ENCODE measurements at places on chromosomes 5 and 9.

DNA sequence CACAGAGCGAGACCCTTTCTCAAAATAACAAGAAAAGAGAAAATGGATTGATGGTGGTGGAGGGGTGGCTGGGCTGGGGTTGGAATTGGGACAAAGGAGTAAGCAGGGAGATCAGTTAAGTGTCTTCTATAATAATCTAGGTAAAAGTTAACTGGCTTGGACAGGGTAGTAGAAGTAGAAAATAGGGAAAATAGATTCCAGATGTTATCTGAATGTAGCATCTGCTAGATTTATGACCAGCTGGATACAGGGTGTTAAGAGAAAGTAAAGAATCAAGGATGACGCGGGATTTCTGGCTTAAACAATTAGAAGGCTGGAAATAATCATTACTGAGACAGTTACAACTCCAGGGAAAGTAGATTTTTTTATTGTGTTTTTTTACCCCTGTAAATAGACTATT lies 13.0 kb downstream of the PPP6C start:
- H3K36me3 ChIP-seq, result peaks cover 18% of the 10 kb centered on the region
- H3K4me3 ChIP-seq, result no peak overlapping the region
- H3K4me1 ChIP-seq, result no peaks in the 10 kb centered on the region

DNA sequence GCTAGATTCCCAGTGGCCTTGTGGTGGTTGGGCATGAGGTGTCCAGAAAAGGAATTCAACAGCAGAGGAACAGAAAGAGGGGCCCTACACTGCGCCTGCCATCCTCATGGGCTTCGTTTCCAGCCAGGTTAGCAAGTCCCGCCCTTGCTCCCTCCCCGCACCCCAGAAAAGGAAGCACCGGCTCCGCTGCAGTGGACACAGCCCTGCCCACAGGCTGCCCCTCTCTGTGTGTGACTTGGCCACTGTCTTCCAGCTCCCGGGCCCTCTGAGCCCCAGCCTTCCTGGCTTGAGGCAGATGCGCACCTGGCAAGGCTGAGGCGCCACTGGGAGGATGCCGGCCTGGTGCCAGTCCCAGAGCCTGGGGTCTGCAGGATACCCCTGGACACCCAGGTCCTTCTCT lies 305.0 kb upstream of the IRX4 start:
- no peak overlapping the region for H3K27ac ChIP-seq
- H3K27me3 ChIP-seq, result peaks cover 76% of the 10 kb centered on the region
- H3K4me1 ChIP-seq, result peaks cover 5% of the 10 kb centered on the region
- H3K4me3 ChIP-seq, result no peak overlapping the region

DNA sequence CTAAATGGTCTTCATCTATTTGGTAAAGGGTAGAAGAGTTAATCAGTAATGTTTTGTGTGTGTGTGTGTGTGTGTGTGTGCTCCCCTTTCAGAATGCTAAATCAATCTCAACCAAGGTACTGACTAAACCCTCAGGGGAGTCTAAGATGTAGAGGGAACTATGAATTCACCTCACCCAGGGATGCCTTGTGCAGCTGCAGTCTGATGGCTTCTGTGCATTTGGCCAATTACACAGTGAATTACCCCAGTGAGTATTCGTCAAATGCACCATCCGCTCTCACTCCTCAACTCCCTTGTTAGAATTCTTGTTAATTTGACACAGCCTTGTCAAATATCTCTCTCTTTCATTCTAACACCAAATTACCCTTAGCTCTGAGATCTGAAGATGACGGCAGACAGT lies 234.6 kb downstream of the GABRB2 start:
- no peak for DNase-seq
- no peak overlapping the region for H3K27ac ChIP-seq
- peaks cover 5% of the 10 kb centered on the region for H3K36me3 ChIP-seq
- H3K27me3 ChIP-seq, result peaks cover 6% of the 10 kb centered on the region
- peaks cover 11% of the 10 kb centered on the region for H3K4me1 ChIP-seq

DNA sequence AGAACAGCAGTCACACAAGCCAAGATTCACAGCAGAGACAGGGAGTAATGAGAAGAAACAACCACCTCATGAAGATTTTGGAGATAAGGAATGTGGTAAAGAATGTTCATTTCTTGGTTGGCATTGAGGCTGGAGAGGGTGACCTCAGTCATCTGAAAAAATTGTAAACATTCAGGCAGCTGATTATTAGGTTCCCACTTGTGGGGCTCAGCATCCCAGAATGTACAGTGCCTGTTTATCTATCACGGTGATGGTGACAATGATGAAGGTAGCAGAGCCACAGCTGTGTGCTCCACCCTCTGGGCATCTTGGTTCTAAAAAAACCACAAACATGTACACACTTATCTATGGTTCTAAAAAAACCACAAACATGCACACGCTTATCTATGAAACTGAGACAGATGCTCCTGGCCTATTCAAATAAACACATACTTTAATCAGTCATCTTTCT lies 143.9 kb upstream of the MOCS2 start:
- no peak for DNase-seq
- H3K36me3 ChIP-seq, result no peaks in the 10 kb centered on the region

GRCh38 chr5:9245071-9245470 lies 300.8 kb downstream of the SEMA5A start:
- no peaks in the 10 kb centered on the region for H3K36me3 ChIP-seq
- no peaks in the 10 kb centered on the region for H3K27me3 ChIP-seq
- DNase-seq, result no peak
- no peaks in the 10 kb centered on the region for H3K4me1 ChIP-seq

DNA sequence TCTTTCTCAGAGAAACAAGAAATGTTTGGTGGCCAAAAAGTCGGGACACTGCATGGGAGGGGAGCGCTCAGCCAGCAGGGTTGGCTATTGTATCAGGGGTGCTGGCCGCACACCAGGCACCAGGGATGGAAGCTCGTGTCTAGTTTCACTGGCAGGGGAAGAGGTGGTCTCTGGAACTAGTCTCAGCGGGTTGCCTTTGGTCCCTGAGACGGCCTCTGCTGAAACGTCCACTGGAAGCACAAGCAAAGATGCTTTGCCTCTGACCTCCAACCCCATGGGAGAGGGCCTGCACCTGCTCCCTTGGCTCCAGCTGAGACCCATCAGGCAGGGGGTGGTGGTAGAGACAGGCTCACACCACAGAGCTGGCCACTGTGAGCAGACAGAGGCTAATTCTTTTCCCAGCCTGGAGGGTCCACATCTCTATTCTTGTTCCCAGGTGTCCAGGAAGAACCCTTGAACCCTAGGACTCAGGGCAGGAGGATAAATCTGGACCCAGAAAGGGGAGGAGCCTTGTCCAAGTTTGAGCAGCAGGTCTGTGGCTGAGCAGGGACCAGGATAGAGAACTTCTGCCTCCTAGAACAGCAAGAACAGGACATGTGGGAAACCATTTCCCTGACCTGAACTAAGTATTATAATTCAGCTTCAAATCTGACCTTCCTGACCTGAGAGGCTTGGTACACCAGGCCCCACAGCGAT lies 102.6 kb downstream of the RGS3 start:
- DNase-seq, result no peak
- H3K36me3 ChIP-seq, result peaks cover 2% of the 10 kb centered on the region
- peaks cover 8% of the 10 kb centered on the region for H3K27me3 ChIP-seq
- H3K4me3 ChIP-seq, result peak overlapping the region; percentile 48
- H3K27ac ChIP-seq, result peak overlapping the region; percentile 12
- peaks cover 12% of the 10 kb centered on the region for H3K4me1 ChIP-seq

DNA sequence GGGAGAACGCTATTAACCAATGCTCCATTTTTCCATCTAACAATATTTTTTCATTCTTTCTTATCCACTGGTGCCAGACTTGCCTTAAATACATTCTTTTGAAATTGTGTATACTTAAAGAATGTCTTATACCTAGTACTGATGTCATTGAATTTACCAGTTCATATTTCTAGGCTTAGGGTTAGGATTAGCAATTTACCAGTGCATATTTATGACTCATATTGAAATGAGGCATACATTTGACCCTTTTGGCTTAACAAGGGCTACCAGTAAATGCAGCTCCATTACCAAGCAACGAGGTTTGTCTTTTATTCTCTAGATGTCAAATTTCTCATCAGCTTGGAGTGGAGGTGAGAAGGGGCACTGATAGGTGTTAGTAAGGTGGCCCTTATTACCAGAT lies 89.5 kb downstream of the CDH9 start:
- no peaks in the 10 kb centered on the region for H3K36me3 ChIP-seq
- H3K4me3 ChIP-seq, result no peak overlapping the region
- no peaks in the 10 kb centered on the region for H3K27me3 ChIP-seq

- H3K4me1 ChIP-seq, result no peaks in the 10 kb centered on the region
- DNase-seq, result no peak
- H3K4me3 ChIP-seq, result no peak overlapping the region
- peaks cover 41% of the 10 kb centered on the region for H3K36me3 ChIP-seq
Observed at GRCh38 chr5:5480481-5481111, 58.1 kb downstream of the ICE1 start.
